ENCODE measurements at places on chromosomes 4 and X.

GRCh38 chrX:37906357-37906756, 59.0 kb upstream of the DYNLT3 start:
- DNase-seq = no peak

DNA sequence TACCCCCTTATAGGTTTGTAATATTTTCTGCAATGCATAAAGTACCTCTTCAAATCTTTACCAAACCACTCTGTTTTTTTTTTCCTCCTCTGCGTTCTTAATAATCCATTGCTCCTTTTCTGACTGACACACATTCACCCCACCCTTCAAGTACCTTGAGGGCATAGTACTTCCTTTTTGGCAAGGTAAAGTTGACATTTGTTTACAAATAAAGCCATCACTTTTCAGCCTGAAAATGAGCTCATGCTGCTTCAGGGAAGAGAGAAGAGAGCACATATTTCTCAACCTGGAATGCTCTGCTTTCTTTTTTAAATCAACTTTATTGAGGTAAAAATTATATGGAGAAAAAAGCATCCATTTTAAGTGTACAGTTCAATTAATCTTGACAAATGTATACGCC, 113.9 kb downstream of the AGTR2 start:
- no peak for DNase-seq

DNA sequence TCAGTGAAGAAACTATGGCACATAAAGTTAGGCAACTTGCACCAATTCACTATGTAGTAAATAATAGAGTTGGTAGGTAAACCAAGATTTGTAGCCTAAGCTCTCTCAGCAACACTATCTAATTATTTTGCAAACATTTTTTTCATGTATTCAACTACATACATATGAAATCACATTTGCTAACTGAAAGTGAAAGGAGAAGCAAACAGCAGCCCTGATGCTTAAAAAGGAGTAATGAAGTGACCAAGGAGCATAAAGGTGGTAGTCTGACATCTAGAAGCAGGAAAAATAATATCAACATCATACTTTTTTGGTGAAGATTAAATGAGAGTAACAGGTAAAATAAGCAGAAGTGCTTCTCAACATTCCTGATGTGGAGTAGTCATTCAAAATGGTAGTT, 603.7 kb downstream of the GRXCR1 start:
- DNase-seq = no peak

- DNase-seq = no peak
These were observed 118.2 kb upstream of the HTR2C start for GRCh38 chrX:114465689-114466088.

DNA sequence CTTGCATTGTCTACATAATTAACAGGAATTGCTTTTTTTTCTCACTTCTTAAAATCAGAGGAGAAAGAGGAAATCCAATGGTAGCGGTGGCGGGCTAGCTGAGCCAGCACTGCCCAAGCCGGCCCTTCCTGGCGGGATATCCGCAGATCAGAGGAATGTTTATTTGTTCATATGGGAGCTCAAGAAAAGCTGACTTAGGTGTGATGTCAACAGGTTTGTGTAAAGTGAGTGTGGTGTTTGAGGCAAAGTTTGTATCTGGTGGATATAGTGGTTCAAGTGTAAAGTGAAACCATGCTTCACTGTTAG, 466 bp upstream of the SLC39A8 start:
- DNase-seq = no peak

Data from activated CD8-positive, alpha-beta T cell treated with anti-CD3 and anti-CD28 coated beads for 36 hours (primary cell).